KBM-7 (cell line): ENCODE measurements at places on chromosomes 6 and 20.
A peak's percentile ranks its signal among the peaks of the same experiment; 100 is the strongest.

DNA sequence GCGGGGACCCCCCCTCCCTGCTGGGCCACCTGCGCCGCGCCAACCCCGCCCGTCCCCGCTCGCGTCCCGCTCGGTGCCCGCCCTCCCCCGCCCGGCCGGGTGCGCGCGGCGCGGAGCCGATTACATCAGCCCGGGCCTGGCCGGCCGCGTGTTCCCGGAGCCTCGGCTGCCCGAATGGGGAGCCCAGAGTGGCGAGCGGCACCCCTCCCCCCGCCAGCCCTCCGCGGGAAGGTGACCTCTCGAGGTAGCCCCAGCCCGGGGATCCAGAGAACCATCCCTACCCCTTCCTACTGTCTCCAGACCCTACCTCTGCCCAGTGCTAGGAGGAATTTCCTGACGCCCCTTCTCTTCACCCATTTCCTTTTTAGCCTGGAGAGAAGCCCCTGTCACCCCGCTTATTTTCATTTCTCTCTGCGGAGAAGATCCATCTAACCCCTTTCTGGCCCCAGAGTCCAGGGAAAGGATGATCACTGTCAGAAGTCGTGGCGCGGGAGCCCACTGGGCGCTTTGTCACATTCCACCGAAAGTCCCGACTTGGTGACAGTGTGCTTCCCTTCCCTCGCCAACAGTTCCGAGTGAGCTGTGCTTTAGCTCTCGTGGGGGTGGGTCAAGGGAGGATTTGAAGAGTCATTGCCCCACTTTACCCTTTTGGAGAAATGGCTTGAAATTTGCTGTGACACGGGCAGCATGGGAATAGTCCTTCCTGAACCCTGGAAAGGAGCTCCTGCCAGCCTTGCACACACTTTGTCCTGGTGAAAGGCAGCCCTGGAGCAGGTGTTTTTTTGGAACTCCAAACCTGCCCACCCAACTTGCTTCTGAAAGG is 2.1 kb downstream of the VEGFA start:
- peak; percentile 41 for DNase-seq

DNA sequence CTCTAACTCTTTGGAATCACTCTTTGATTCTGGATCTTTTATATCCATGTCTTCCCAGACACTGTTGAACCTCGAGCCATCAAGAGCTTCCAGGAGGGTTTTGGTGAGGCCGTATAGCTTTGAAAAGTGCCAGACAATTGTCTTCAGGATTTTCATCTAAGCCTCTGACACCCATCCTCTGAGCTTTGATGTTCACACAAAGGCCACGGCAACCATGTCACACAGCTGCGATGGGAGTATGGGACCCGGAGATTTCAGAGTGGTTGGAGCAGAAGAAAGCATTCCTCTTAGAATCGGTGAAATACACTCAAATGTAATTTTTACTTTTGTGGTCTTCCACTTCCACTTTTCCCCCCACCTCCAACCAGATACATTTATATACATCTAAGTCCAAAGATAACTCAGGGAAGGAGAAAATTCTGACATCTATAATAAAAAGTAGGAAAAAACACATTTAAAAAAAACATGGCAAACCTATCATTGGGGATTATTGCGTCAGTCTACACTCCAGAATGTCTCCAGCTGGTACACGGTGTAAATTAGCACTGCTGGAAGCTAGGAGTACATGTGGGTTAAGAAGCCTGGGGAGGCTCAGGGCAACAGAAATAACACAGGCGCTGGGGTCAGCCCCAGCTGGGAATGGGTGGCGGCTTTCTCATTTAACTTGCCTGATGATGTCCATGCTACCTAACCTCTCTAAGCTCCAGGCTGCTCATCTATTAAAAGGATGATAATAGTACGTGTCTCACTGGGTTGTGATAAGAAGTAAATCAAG is 92.7 kb downstream of the LY86 start:
- DNase-seq = no peak

DNA sequence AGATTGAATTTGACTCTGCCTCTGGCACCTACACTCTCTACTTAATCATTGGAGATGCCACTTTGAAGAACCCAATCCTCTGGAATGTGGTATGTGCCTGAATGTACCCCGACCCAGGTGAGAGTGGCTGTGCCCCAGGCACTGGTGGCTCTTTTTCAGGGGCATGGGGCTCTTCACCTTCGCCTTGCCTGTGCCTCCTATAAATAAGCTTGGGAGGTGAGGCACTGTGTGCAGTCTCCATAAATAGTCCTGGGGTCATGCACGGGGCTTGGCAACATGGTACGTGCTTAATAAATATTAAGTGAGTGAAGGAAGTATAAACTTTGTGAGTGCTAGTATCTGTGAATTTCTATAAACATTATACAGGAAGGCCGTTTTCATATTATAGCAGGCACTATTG is 33.0 kb downstream of the GHRH start:
- DNase-seq = no peak

DNA sequence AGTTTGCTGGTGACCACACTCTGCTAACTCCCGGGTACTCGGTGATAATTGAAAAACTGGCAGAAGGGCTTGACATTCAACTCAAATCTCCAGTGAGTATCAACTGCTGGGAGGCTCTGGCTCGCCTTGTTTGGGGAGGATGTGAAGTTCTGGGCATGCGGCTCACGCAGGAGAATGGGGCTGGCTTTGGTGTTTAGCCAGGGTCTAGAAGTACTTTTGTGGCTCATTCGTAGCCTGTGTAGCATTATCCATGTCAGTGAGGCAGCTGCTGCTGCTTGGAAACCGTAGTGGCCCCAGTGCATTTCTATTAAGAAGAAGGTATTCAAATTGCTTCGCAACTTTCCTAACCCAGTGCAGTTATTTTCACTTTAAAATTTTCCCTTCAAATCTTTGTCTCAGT is 52.2 kb downstream of the KDM1B start:
- no peak for DNase-seq

GRCh38 chr6:105988321-105988720 is 97.8 kb upstream of the PRDM1 start:
- DNase-seq = no peak

DNA sequence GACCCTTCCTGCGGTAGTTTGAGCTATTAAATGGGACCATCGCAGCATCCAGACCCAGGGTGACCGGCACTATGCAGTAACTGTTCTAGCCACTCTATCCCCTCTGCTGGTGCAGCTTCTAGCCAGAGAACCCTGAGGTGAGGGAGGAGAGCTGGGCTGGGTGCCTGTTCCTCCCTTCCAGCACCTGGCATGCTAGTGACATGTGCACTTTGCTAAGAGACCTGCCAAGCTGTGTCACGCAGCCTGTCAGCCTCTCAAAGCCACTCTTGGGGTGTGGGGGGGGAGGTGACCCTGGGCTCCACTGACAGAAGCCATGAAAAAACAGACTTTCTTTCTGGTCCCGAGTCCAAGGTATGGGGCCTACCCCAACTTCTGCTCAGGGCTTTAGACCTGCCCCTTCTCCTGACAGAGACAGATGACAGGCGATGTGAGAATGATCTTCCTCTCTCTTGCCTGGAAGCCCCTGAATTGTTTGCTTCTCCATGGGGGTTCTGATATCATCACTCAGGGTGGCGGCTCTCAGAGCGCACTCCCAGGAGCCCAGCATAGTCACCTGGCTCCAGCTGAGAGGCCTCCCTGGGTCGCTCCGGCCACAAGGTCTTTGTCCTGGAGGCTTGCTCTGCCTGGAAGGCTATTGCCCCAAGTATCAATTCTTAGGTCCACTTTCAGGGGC is 47.2 kb upstream of the MLN start:
- DNase-seq = no peak

DNA sequence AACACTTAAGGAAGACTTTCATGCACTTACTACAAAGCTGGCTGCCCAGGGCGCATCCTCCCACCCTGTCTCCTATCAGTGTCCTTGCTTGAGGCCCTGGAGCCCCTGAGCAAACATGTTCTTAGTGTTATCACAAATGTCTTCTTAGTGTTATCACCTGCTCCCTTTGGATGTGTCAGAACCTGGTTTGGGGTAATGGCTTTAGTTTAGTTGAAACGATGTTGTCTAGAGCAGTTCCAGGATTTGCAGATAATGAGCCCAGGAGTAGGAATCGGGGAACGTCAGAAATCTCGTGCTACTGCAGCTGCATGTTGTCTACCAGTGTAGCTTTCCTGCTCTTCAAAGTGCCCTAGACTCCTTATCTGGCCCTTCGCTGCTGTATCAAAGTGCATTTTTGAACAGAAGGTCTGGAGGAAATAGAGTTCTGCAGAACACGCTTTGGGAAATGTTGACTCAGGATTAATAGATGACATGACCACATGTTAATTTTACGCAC is 69.6 kb downstream of the PHACTR2 start:
- DNase-seq = no peak
